ENCODE measurements at places on chromosomes 3 and 15.

DNA sequence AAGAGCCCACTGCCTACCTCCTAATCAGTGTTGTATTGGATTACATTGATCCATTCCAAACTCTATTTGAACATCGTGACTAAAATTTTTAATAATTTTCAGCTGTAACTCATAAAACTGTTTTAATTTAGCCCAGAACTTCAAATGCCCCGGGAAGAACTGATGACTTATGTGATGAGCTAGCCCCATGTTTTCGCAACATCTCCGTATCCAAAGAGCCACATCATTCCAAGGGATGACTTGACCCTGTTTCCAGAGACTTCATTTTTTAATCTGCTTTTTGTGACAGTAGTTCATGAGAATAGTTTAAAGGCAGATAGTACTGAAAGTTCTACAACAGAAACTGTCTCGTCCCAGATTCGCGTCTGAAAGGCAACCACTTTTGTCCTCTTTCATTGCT, 97.4 kb downstream of the STAC start:
- DNase-seq = no peak

- DNase-seq = no peak
Measured at GRCh38 chr15:36175741-36176291, 403.6 kb upstream of the CDIN1 start.

GRCh38 chr15:39555885-39556284, 25.0 kb upstream of the THBS1 start:
- DNase-seq = no peak

- DNase-seq = no peak
Measured at GRCh38 chr3:163129287-163129686, 1632.7 kb downstream of the OTOL1 start.

- DNase-seq = no peak
Measured at GRCh38 chr3:32184187-32184730, 54.2 kb upstream of the CMTM8 start.
